ENCODE measurements at places on chromosomes 16 and 17. TPM values are rescaled to one million over a fixed set of nuclear protein-coding genes. Genes with fewer than 3 reads are reported as not detected.

GRCh38 chr17:53088481-53088880 lies 734.2 kb upstream of the KIF2B start:
- no peak for DNase-seq

DNA sequence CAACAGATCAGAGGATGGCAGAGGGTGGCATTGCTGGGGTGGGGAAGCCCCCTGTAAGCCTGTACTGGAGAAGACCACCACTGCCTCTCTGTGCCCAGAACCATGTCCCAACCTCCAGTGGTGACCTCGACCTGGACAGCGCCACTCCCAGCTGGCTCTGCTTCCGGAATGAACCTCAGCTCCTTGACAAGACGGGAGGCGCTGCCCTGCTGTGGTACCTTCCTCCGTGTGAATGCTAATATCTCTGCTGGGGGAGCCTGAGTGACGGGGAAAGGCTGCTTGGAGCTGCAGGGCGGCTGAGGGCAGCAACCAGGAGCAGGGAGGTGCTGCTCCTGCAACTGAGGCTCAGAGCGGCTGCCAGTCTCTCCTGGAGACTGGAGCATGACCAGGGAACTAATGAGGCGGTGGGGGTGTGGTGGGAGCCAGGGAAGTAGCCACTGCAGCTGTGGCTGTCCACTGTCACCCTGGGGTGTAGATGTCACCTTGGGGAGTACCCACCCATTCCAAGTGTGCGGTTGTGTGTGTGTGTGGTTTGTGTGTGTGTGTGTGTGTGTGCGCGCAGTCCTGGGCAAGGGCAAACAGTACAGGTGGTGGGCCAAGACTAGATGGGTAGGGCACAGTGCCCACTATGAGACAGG lies 6.2 kb downstream of the PRCD start:
- DNase-seq, result no peak

NHLRC4 gene
- total RNA-seq, result 0.35 TPM

- DNase-seq, result no peak
Observed at GRCh38 chr16:81635063-81635937, 143.8 kb upstream of the PLCG2 start.

DNA sequence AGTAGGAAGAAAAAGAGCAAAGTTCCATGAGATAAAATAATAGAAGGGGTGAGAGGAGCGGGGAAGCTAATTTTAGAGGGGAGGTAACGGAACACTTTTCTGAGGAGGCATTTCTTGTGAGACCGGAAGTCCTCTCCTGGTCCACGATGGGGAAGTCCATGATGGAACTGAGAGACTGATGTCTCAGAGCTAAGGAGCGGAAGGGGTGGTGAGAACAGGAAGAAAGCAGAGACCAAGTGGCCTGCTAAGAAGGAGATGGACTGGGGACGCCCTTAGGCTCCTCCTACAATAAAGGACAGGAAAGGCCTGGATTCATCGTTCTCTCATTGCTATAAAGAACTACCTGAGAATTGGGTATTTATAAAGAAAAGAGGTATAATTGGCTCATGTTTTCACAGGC lies 59.4 kb downstream of the ADAMTS18 start:
- no peak for DNase-seq

PYDC1 gene
- not detected for total RNA-seq

DNA sequence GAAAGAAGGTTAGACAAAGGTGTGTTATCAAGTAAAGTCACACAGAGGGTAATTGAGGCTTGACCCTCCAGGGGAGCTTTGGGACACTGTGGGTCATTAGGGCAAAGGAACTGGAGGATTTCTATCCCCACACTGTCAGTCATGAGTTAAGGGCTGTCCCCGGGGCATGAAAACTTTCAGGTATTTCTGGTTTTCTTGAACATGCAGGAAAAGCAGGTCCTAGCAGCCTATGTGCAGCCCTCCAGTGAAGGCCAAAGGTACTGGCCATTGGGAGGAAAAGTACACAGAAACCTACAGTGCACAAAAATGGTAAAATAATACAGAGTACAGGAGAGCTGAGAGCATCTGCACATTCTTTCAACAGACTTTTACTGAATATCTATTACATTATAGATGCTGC lies 44.4 kb upstream of the SCNN1B start:
- DNase-seq, result no peak

FOXJ1 gene
- 2.5 TPM for total RNA-seq

CDH5 gene
- total RNA-seq, result 15.2 TPM

GRCh38 chr17:4590981-4591453 lies 6.7 kb downstream of the SMTNL2 start:
- DNase-seq, result no peak

MYOCD gene
- 1.1 TPM for total RNA-seq

CD300C gene
- total RNA-seq, result 0.35 TPM

DNA sequence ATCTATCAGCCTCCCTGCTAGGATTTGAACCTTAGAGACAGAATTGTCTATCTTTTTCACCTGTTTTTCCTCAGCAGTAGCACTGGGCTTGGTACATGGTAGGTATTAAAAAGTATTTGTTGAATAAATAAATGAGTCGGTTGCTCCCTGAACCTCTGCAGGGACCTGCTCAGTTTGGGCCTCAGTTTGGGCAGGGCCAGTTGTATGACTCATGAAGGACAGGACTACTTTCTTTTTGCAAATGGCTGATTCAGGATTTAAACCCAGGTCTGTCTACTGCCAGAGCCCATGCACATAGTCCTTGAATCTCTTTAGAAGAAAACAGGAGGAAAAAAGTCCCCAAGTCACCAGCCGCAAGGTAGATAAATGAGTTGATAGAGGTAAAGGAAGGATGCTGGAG lies 3.1 kb downstream of the MMP2 start:
- no peak for DNase-seq

- no peak for DNase-seq
Observed at GRCh38 chr16:51938861-51939260, 608.1 kb downstream of the TOX3 start.

- no peak for DNase-seq
Observed at GRCh38 chr16:26909623-26910022, 157.1 kb upstream of the C16orf82 start.

CDH3 gene
- 3.6 TPM for total RNA-seq

BCL6B gene
- 7.3 TPM for total RNA-seq

ASGR1 gene
- total RNA-seq, result 0.47 TPM
